ENCODE measurements at places on chromosomes 2 and 18.

DNA sequence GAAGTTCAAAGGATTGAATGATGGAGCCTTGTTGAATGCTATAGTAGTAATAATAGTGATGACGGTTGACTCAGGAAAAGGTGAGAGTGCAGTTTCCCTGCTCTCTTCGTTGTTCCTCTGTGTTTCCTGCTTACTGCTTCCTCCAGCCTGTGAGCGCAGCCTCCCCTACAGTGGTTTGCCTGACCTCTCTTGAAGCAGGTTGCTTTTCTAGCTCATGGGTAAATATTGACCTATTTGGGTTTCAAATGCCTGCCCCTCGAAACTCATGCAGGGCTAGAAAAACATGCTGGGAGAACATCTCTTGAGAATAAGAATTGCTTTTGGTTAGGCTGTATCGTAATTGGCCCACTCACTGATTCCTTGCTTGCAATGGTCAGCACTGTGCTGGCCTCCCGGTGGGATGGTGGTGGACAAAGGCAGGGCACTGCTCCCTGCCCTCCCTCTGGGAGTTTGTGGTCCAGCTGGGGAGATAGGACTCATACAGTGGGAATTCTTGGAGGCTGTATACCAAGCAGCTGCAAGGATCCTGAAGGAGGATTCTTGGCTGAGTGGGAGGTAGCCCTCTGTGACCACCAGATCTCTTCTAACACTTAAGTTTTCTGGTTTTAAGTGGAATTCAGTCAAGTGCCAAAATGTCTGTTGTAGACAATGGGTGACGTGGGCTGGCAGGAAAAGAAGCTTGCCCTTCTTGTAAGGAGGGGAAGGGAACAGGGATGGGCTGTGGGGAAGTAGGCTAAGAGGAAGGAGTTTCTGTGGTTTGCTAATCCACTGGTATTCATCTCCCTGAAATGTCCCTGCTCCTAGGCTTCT, 5.4 kb upstream of the RNF181 start:
- no peak for DNase-seq

- DNase-seq = no peak
Measured at GRCh38 chr2:142944264-142944663, 66.8 kb downstream of the KYNU start.

DNA sequence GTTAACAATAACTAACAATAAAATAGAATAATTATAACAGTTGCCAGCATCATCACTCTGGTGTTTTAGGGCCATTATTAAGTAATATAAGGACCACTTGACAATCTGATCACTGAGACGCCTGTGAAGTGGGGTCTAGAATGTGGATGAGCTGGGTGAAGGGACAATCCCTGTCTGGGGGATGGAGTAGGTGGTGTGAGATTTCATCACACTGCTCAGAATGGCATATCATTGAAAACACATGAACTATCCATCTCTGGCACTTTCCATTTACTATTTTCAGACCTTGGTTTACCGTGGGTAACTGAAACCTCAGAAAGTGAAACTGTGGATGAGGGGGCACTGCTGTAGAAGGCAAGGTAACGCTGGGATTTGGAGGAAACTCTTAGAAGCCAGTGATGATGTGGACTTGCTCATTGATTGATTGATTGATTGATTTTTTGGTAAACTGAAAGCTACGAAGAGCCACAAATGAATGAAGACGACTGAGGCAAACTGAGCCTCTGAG, 204.4 kb upstream of the TWIST2 start:
- no peak for DNase-seq

- DNase-seq = no peak
Measured at GRCh38 chr2:194745557-194746146, 911.4 kb upstream of the SLC39A10 start.

GRCh38 chr2:185208261-185208660, 530.3 kb upstream of the FSIP2 start:
- DNase-seq = no peak

Data from thoracic aorta (tissue), 2 donors.